ENCODE measurements at places on chromosomes 7 and 10. TPM values are rescaled to one million over a fixed set of nuclear protein-coding genes. Genes with fewer than 3 reads are reported as not detected.

GRCh38 chr10:32340596-32341180, 6.3 kb downstream of the EPC1 start:
- no peak for DNase-seq
- H3K36me3 ChIP-seq: no peaks in the 10 kb centered on the region
- H3K27ac ChIP-seq: no peak overlapping the region

DNA sequence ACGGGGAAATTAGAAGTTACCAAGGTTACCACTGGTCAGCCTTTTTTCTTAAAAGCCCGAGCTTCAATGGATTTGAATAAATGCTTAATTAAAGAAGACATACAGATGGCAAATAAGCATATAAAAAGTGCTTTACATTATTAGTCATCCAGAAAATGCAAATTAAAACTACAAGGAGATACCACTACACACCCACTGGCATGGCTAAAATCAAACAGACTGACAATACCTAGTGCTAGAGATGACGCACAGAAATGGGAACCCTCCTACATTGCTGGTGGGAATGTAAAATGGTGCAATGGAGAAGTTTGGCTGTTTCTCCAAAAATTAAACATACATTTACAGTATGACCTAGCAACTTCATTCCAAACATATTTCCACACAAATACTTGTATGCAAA, 38.3 kb upstream of the CREB5 start:
- no peaks in the 10 kb centered on the region for H3K4me1 ChIP-seq
- H3K4me3 ChIP-seq: no peak overlapping the region
- DNase-seq: no peak
- no peak overlapping the region for H3K27ac ChIP-seq
- H3K27me3 ChIP-seq: no peaks in the 10 kb centered on the region

- no peak overlapping the region for H3K4me3 ChIP-seq
- H3K4me1 ChIP-seq: peaks cover 23% of the 10 kb centered on the region
- H3K36me3 ChIP-seq: no peaks in the 10 kb centered on the region
- H3K27ac ChIP-seq: no peak overlapping the region
- H3K27me3 ChIP-seq: peaks cover 45% of the 10 kb centered on the region
Measured at GRCh38 chr7:131111081-131111576, 216.5 kb upstream of the MKLN1 start.

GRCh38 chr7:130971297-130971696, 237.3 kb upstream of the KLF14 start:
- H3K4me3 ChIP-seq: no peak overlapping the region
- no peaks in the 10 kb centered on the region for H3K4me1 ChIP-seq
- DNase-seq: no peak

DNA sequence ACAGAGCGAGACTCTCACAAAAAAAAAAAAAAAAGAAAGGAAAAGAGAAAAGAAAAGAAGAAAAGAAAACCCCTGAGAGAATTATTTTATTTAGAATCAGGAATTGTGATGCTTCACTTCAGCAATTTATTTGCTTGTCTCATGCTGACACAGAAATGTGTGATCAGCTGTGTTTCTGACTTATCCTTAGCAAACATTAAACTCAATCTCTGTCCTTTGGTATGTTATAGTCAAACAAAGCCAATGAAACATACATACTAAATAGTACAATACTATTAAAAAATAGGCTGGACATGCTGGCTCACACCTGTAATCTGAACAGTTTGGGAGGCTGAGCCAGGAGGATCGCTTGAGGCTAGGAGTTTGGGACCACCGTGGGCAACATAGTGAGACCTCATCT, 733.0 kb upstream of the FZD8 start:
- no peak overlapping the region for H3K4me3 ChIP-seq
- no peaks in the 10 kb centered on the region for H3K4me1 ChIP-seq
- no peaks in the 10 kb centered on the region for H3K36me3 ChIP-seq
- DNase-seq: no peak

- H3K4me3 ChIP-seq: no peak overlapping the region
- H3K27ac ChIP-seq: no peak overlapping the region
- no peaks in the 10 kb centered on the region for H3K36me3 ChIP-seq
- H3K27me3 ChIP-seq: no peaks in the 10 kb centered on the region
- no peaks in the 10 kb centered on the region for H3K4me1 ChIP-seq
- DNase-seq: no peak
Measured at GRCh38 chr7:130189343-130189742, 15.9 kb downstream of the TMEM209 start.

The ZNF365 gene
- 0.28 TPM for polyA plus RNA-seq

The TDRD1 gene
- polyA plus RNA-seq: not detected
